ENCODE measurements at places on chromosomes 4 and X.

DNA sequence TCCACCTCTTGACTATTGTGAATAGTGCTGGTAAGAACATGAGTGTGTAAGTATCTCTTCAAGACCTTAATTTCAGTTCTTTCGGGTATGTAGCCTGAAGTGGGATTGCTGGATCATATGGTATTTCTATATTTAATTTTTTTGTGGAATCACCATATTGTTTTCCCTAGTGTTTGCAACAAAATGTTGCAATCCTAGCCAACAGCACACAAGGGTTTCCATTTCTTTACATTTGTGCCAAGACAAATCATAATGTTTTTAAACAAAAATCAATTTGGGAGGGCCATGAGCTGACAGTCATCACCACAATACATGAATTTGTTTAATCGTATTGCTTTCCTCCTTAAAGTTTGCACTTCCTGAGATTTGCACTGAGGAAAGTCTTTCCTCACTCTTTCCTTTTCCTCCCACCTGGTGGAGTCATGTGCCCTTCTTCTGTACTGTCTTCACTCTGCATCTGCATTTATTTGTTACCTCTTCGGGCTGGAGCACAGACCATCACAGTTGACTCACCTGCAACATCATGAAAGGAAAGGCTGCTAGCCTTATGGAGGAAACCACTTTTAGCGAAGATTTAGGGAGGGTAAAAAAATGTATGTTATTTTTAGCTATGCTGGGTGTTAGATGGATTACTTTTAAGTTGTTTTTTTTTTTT, 269.4 kb downstream of the DCTD start:
- DNase-seq: no peak

DNA sequence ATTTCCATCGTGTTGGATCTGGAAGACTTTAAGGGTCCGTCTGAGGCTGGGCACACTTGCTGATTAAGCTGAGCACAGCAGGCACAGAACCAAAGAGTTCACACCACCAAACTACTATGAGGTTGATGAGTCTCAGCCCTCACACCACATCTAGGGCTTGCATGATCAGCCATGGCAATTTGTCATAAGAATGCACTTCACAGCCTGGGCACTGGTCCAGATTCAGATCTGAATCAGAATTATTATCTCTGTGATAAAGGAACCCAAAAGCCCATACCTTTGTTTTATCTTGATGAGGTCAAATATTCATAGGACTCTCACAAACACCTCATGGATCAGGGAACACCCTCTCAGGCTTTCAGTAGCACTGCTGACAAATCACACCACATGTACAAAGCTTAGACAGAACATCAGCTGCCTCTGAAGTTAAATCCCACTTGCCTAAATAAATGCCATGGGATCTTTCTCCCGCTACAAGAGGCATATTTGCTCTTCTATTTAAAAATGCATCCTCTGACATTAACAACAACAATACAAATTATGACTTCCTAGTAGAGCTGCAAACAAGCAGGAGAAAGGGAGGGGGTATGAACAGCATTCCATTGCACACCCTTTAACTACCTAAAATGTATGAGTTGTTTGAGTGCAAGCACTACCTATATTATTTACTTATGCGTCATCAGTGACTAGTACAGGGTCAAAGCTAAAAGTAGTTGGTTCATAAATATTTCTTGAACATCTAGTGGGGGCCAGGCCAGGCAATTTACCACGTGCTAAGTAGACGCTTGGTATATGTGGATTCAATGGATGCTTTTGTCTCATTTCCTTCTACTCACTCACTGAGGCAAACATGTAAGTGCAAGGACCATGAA, 186.3 kb upstream of the FGF13 start:
- no peak for DNase-seq

- no peak for DNase-seq
Observed at GRCh38 chr4:56512166-56512565, 6.6 kb downstream of the ARL9 start.

DNA sequence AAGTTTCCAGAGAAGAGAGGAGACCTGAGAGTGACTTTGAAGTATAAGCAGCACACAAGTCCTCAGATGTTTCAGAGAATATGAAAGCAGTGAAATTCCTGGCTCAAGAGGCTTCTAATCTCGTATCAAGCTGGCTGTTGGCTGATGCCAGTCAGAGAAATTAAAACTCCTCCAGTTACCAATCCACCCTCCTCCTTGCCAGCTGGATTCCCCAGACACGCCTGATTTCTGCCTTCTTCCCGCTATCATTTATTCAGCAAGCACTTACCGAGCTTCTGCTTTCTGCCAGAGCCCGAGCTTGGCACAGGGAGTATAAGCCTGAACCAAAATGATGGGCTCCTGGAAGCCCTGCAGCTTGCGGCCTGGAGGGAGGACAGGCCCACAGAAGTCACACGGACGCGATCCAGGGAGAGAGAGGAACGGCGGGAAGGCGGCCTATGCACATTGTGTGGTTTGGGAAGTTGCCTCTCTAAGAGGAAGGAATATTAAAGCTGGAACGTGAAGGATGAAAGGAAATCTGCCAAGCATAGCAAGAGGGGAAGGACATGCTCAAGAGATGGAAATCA, 102.4 kb upstream of the TBL1X start:
- no peak for DNase-seq

Measured in activated T-cell treated with anti-CD3 and anti-CD28 coated beads for 1 hour (primary cell).